ENCODE measurements at places on chromosomes 12 and 14.

- DNase-seq, result peak; percentile 7
Observed at GRCh38 chr12:10243818-10244520, 31.3 kb downstream of the GABARAPL1 start.

- no peak for DNase-seq
Observed at GRCh38 chr12:130613131-130613530, 103.0 kb downstream of the RIMBP2 start.

DNA sequence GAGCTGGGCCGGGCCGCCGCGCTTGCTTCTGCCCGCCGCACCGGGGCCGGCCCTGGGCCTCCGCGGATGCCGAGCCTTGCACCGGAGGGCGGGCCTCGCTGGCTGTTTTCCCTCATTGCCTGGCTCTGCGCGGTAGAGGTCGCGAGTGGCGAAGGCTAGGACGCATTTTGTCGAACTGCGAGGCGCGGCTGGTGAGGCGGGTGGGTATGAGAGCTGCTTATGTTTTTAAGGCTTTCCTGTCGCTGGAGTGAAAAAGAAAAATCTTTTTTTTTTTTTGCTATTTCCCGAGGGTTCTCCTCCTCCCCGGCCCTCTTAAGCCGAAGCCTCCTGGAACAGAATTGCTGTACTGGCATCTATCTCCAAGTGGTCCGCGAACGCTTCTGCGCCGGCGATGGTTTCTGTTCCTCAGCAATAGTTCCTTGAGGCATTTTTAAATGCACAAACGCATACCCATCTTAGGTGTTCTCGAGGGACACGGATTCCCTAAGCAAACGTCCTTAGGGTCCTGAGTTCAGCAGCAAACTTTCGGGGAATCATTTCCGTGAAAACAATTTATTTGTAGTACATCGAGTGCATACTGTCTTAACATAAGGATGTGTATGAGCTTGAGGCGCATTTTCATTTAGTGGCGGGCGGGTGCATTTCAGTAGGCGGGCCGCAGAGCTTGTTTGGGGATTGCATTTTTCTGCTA is 631 bp downstream of the RESF1 start:
- peak; percentile 72 for DNase-seq

DNA sequence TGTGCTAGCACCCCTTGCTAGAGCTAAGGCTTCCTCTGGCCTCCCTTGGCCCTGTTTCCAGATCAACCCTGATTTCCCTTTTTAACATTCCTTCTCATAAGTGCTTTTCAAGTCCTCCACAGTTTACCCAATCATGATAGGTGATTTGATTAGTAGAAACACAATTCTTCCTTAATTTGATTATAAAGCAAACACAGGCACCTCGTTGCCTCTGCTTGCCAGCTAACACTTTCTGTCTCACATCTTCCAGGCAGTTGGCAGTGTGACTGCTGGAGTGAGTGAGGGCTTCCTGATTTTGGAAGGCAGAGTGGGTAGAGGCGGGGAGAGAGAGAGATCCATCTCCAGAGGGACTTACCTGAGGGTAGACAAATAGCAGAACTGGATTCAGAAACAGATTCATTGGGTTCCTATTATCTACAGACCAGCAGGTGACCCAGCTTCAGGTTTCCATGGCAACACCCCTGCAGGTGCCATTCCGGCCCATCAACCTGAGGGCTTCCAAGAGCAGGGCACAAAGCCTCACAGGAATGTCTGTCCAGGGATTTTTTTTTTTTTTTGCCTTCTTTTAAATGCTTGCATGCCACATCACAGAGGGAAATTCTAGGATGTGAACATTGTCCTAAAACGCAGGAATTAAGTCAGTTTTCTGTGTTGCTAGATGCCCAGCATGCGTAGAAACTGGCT is 77.7 kb downstream of the PLXNC1 start:
- DNase-seq, result no peak

All from CD4-positive, alpha-beta T cell treated with Interleukin-6 at 100 ng/mL for 8 hours (primary cell).